M059J (cell line): ENCODE measurements at places on chromosomes 5 and 9. TPM values are rescaled to one million over a fixed set of nuclear protein-coding genes. Genes with fewer than 3 reads are reported as not detected.
A peak's percentile ranks its signal among the peaks of the same experiment; 100 is the strongest.

- peak; percentile 35 for DNase-seq
Measured at GRCh38 chr9:89810431-89810830, 205.6 kb downstream of the GADD45G start.

DNA sequence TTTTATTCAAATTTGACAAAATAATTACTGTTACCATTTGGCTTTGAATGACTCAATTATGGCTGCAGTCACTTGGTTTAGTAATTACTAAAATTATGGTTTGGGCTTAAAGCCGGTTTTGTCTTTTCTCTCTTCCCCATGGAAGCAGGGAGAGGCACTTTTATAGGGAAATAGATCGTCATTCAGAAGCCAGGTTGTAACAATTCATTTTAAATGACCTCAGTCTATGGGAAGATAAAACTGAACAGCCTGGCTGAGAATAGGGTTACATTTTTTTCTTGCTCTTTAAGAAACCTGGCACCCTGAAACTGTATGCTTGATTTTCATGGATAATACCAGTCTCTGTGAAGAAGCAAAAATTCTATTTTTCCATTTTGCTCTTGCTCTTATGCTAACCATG is 169.8 kb downstream of the SMC2 start:
- DNase-seq: no peak

The KIF12 gene
- total RNA-seq: 0.12 TPM in 1 of 2 replicates, not detected in the other

- DNase-seq: no peak
Measured at GRCh38 chr9:115469841-115470240, 351.9 kb upstream of the TNC start.

- DNase-seq: peak; percentile 15
Measured at GRCh38 chr9:81627481-81627880, 61.9 kb downstream of the TLE1 start.

DNA sequence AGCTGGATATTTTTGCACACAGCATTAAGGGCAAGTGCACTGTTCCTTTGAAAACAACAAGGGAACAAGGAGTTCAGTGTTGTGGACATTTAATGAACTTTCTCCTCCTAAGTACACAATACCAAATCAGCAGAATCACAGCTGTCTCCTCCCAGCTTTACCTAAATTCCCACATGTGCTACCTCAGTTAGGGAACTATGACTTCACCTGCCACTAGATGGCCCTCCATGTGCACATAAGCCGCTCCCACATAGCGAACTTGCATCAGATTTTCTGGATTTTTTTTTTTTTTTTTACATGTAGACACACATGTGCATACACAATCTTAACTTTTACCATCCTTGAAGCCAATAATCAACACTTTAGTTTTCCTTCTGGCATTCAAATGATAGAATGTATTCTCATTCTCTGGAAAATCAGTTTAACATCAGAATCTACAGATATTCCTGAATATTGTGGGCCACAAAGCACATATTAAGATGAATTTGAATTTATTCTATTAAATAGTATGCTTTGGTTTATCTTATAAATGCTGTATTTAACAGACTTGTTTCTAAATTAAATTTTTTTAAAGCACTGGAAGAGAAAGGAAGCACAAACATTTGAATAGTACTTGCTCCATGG is 123.6 kb downstream of the PALM2AKAP2 start:
- DNase-seq: peak; percentile 72

The C5orf22 gene
- total RNA-seq: 30.3 and 41.6 TPM in 2 replicates
